ENCODE measurements at places on chromosomes 2 and 18.
A peak's percentile ranks its signal among the peaks of the same experiment; 100 is the strongest.

DNA sequence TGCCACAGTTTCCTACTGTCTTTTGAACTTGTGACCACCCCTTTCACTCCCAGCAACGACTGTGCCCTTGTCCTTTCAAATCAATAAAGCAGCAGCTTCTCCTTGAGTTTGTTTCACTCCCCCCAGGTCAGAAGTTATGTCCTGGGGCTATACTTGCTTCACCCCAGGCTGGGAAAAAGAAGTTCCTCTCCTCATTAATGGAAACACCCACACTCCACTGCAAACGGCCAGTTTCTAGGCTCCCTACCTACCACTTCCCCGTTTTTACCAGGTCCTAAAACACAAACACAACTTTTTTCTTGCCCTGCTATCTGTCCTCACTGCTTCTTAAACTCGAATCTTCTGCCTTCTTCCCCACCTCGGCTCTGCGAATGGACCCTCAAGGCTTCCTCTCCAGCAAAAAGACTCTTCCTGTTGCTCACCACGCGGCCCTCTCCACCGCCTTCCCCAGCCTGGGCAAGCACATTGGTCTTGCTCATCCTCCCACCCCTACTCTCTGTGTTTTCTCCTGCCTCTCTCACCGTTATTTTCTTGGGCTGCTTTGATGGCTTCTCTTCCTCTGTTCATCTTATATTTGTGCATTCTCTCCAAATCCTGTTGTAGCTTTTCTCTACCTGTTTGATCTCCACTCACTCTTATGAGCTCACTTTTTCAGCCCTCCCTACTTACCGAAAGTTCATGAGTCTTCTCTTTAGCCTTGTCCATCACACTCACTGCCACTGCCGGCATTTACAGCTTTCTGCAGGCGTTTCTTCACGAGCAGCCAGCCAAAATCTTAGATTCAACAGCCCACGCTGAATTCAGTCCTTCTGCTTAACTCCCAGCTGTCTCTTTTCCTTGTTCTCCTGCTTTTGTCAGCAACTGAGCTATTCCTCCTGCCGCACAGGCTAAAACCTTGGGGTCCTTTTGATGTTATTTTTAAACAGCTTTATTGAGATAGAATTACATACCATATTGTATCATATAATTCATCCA is 7.0 kb upstream of the SP5 start:
- no peak for DNase-seq

GRCh38 chr2:16553226-16553625 is 112.4 kb downstream of the CYRIA start:
- DNase-seq: peak; percentile 34

DNA sequence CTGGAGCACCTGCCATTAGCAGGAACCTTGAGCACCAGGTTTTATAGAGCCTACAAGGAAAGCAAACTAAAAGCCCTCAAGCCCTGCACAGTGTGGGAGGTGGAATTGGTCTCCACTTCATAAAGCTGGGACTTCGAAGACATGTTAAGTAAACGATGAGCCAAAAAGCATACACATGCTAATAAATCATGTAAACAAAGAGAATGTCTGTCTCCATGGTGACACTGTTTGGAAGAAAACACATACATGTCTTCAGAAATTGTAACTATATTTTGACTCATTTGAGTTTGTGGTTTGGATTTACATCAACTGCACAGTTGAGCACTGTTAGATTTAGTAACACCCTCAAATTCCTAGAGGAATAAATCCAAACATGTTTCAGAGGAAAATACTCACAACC is 978.5 kb upstream of the LRRTM1 start:
- no peak for DNase-seq

DNA sequence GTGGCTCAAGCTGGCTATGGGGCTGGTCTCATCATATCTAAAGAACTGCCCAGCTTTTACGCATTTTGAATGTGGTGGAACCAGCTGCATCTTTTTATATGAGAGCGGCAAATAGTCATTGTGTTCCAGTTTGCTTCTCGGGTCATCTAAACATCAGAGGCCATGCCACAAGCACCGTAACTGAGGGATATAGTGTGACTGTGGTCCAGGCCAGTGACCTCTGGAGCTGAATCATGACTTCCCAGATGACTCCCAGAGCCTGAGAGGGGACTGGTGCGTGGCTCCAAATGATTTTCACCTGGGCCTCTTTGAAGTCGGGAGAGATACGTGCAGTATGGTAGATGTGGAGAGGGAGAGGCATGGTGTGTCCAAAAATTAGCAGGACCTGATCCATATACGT is 271.0 kb downstream of the NEDD4L start:
- no peak for DNase-seq

DNA sequence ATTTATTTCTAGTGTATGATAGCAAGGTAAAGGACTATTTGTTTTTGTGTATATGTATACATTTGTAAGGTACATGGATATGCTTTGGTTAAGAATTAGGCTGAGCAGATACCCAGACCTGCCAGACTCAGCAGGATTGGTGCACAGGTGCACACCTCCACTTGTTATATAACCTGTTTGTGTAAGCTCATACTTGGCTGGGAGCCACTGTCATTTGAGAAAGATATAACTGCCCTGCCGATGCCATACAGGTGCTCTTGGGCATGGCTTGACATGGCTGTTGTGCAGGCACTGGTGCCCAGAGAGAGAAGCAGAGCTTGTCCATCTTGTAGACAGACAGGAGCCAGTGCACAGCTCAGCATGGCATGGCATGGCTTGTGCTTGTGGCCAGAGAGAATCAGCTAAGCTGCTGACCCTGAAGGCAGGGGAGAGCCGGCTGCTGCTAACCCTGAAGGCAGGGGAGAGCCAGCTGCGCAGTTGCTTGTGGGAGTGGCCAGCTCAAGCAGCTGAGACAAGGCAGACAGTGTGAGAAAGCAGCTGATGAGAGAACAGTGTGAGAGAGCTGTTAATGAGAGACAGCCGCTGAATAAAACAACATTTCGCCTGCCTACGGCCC is 136.5 kb downstream of the RNF144A start:
- DNase-seq: peak; percentile 91

- DNase-seq: no peak
These were observed 95.6 kb upstream of the ACVR1 start for GRCh38 chr2:157971702-157972101.

DNA sequence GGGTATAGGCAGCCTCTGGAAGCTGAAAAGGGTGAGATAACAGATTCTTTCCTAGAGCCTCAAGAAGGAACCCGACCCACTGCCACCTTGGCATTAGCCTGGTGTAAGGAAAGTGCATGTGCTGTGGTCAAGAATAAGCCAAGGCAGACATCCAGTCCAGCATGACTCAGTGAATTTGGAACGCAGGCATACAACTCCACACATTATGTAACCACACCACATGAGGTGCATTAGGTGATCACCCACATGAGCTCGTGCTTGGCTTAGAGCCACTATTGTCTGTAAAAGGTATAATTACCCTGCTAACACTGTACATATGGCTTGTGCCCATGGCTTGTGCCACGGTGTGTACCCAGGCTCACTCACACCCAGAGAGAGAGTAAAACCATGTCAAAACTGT is 583.7 kb upstream of the HNMT start:
- no peak for DNase-seq

DNA sequence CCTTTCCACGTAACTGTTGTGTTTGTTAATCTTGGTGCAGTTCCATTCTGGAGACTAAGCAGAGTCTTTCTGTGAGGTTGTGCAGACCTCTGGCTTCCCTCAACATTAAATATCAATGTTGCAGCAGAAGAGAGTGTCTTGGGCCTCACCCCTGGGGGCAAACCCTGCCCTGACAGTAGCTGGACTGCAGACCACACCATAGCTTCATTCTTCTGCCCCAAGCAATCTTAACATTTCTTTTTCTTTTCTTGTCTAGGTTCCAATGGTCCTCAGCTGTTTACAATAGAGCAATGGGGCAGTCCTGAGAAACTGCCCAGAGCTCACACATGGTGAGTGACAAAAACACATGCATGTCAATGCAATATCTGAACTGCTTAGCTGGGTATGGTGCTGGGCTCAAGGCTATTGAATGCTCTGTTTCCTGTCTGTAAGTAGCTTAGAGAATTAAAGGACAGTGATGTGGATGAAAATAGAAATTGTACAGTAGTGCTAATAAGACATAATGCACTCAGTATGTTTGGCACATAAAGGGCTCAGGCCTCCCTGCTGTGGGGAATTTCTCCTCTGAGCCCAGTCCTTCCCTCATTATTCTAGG is 237.6 kb downstream of the ALPK2 start:
- DNase-seq: no peak

DNA sequence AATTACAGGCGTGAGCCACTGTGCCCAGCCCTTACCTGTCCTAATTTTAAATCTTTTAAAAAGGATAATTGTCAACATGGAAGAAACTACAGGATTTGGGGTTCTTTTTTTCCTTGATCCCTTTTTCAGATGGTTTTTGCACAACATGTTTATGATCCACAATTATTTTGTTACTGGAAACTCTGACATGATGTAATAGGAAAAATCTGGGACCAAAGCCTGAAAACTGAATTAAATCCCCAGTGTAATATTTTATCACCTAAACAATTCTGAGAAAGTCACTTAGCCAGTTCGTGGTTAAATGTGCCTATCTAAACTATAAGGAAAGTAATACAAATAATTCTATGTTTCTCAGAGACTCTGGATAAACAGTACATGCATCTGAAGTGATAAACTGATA is 1649.7 kb downstream of the LRP1B start:
- no peak for DNase-seq

- no peak for DNase-seq
These were observed 57.6 kb downstream of the DOCK10 start for GRCh38 chr2:224984637-224985036.

DNA sequence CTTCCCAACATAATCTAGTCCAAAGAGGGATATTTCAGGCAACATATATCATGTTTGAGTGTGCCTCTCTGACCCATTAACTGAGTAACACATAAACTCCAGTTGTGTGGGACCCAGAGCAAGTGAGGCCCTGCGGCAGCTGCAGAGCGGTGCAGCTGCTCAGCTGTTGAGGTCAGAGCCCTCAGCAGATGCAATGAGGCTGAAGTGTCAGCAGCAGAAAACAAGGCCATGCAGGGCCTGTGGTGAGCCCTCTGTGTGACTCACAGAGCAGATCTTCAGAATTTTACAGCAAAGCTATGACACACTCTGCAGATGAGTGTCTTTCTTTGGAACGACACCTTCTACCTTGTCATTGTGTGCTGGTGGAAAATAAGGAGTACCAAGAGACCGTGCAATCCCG is 168.5 kb downstream of the CBLN2 start:
- no peak for DNase-seq

- DNase-seq: peak; percentile 71
These were observed 136.5 kb downstream of the ZNF236 start for GRCh38 chr18:76958692-76959341.

GRCh38 chr2:100887713-100888495 is 68.0 kb downstream of the NPAS2 start:
- DNase-seq: no peak

GRCh38 chr2:97857553-97857952 is 138.2 kb downstream of the TMEM131 start:
- DNase-seq: peak; percentile 51

GRCh38 chr2:233566141-233566956 is at the start of gene USP40:
Gene USP40, minus strand, starts transcription at chr2:233566782. Its CDS starts 1,228 bp downstream, at chr2:233565554.
- DNase-seq: peak; percentile 90

DNA sequence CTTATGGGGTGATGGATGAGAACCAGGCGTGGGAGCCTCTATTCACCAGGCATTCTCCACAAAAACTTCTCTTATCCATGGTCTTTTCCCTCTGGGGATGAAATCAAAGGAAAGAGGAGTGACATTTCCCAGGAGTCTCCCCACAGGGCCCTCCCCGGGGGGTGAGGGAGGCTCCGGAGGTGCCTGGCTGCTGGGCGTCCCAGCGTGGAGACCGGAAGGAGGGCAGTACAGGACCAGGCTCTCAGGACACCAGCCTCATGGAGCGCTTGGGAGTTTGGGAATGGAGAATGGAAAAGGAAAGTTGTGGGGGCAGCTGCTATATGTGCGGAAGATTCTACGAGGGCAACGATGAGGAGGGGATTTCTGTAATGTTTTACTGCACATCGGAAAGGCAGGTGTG is 22.1 kb downstream of the CIB4 start:
- no peak for DNase-seq

DNA sequence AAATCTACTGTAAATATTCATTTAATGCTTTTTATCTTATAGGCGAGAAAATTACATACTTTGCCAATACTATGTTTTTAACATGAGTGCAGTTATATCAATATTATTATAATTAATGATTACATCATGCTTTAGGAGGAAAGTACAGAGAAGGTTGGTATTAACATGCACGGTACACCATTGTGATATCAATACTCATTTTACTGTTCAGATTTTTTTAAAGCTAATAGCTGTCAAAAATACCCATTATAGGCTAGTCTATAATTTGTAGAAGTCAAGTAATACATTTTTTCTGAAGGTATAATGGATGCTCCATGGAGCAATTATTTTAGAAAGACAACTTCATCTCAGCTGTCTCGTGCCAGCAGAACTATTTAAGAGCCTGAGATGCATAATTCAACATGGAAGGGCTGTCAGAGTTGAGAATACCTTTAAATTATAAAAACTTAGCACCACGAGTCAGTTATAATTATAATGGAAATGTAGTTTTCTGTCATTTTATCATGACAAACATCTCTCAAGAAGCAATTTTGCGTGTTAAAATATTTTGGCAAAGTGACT is 1641.7 kb upstream of the ACVR2A start:
- no peak for DNase-seq

- DNase-seq: no peak
These were observed 6.1 kb upstream of the CCDC195 start for GRCh38 chr2:224722250-224722649.

- DNase-seq: no peak
These were observed 6.7 kb downstream of the ARHGEF4 start for GRCh38 chr2:130843321-130843985.

- no peak for DNase-seq
These were observed 11.5 kb downstream of the GAL3ST2 start for GRCh38 chr2:241788135-241788534.

- DNase-seq: no peak
These were observed 14.6 kb upstream of the ACOXL start for GRCh38 chr2:110717734-110718133.

- no peak for DNase-seq
These were observed 59.8 kb downstream of the GYPC start for GRCh38 chr2:126715576-126716406.

GRCh38 chr2:179049546-179050311 is at the start of gene CCDC141:
Gene CCDC141, minus strand, starts transcription at chr2:179050137. Its CDS starts 196 bp downstream, at chr2:179049941.
- DNase-seq: no peak

DNA sequence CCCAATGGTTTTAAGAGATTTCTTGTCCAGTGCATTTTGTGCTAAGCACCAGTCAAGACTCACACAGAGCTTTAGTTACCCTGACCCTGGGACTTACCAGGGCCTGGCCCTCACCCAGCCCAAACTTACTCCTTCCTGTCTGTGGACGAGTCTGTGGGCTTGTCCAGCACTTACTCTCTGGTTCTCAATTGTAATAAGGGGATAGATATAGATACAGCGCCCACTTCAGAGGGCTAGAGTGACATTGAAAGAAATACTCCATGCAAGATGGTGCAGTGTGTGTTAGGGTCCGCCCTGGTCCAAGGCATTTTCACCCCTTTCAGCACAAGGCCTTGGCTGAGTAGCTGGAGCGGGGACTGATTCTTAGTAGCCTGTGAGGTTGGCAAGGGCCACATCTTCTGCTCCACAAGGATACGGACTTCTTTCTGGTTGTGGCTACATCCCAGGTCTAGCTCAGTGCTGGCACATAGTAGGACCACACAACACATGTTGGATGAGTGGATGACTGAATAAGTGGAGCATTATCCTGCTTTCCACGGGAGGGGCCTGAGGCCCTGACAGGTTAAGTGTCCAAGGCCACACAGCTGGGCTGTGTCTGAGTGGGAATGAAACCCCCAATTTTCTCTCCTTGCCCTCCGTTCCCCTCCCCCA is 3.8 kb upstream of the ARID5A start:
- no peak for DNase-seq
